ENCODE measurements at places on chromosomes 2 and 18.

DNA sequence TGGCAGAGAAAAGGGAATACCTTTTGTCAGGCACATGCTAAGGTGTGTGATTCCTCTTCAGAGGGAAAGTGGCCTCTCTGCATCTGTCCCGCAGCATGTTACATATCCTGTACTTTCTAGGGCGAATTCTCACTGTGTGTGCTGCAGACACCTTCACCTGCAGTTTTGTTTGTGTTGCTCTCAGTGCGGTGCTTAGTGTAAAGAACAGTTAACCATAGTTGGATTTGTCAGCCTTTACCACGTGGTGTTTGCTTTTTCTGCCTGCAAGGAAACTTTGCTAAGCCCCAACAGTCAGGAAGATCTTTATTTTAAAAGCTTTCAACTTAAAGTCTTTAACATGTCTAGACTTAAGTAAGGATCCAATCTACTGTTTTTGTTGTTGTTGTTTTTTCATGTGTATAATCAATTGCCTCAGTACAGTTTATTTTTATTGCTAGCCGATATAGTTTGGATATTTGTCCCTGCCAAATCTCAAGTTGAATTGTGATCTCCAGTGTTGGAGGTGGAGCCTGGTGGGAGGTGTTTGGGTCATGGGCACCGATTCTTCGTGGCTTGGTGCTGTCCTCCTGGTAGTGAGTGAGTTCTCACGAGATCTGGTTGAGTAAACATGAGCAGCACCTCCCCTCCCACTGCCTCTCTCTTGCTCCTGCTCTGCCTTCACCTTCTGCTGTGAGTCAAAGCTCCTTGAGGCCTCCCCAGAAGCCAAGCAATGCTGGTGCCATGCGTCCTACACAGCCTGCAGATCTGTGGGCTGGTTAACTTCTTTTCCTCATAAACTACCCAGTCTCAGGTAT lies 90.6 kb downstream of the SNTG2 start:
- no peak for DNase-seq

DNA sequence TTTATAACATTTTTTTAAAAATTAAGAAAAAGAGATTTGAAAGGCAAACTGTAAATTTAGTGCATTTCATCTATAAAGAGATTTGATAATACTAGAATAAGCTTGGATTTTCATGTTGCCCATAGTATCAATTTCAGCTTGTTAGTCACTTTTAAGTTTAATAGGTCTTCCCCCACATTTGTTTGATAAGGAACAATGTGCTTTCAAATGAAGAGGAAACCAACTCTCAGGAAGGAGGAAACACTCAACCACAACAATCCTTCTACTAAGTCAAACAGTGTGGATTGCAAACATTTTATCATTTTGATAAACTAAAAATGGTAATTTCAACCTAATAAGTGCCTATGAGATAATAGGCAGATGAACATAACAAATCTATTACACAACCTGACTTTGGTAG lies 397.1 kb upstream of the CDH20 start:
- no peak for DNase-seq

DNA sequence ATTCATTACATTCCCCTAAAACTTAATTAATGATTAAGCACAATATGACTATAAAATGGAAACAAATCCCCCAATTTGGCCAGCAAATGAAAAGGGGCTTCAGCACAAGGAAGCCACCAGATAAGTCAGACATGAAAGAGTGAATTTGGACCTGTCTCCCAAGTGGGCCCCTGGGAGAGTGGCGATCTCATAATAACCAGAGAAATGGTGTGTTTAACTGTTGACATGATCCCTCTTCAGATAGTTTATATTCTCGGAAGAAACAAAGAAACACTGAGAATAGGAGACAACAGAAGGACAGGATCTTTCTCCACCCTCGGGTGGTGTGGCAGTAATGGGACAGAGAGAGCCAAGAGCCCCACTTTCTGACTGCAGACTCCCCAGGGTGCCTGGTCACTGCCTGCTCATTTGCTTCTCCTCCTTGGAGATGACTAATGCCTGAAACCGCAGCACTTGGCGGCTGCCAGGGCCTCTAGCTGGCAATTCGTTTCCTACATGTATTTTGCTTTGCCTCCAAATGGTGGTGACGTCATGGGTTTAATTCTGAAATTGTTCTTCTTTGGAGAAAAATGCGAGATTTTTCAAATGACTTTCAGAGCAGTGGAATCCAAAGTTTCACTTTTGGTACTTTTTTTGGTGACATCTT lies 46.4 kb upstream of the SPP2 start:
- DNase-seq: no peak

- no peak for DNase-seq
Measured at GRCh38 chr2:9803023-9803805, 40.1 kb upstream of the TAF1B start.

GRCh38 chr2:64259312-64259711 lies 115.1 kb upstream of the PELI1 start:
- no peak for DNase-seq

DNA sequence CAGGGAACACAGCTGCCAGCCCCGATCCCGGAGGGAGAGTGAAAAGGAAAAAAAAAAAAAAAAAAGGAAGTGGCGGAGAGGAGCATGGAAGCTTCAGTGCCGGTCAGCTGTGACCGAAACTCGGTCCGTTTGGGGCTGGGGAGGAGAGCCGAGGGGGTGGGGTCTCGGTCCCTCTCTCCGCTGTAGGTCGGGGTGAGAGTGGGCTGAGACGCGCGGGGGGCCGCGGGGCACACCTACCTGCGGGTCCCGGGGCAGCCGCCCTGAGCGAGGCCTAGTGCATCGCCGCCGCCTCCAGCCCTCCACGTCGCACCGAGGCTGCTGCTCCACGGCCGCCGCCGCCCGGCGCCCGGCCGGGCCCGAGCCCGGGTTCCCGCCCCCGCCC lies 536 bp downstream of the VPS54 start:
- DNase-seq: peak; percentile 31

- DNase-seq: no peak
Measured at GRCh38 chr18:13462686-13463085, 244.1 kb downstream of the LDLRAD4 start.

Data from GF-D8 (cell line).